ENCODE measurements at places on chromosomes 4 and X.

DNA sequence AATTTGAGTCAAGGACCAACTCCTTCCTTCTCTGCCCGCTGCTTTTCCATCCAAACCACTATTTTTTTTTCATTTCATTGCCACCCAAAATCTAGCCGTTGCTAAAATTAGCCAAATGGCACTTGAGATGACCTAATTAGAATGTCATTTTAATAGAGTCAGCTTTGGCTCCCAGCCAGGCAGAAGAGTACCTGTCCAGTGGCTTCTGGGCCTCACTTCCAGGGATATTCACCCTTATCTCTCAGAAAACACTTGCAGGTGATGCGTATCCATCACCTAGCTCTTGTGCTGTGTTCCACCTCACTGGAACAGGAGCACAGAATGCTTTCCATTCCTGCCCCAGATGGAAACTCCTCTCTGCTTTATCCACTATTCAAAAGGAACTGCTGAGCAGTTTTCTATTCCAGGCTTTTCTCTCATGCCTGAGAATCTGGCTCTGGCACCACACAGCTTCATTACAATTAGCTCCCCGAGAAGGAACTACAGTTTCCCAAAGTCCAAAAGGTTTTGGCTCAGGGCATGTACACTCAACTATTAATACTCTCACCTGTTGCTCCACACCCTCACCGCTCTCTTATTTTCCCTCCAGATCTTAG, 18.5 kb downstream of the MAGEA9B start:
- DNase-seq = no peak

DNA sequence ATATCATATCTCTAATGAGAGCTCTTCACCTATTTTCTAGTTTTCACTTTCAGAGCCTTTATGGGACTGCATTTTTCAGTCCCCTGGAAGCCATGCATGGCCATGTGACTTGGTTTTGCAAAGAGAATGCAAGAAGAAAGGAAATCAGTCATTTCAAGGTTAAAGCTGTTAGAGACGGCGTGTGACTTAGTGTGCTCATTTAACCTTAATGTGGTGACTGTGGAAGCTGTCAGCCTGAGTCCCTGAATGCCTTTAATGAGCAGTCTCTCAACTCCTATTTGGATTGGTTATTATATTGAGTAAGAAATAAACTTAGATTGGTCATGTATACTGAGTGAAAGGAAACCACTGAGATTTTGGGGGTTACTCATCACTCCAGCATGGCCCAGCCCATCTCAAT, 212.7 kb downstream of the KCNIP4 start:
- no peak for DNase-seq

DNA sequence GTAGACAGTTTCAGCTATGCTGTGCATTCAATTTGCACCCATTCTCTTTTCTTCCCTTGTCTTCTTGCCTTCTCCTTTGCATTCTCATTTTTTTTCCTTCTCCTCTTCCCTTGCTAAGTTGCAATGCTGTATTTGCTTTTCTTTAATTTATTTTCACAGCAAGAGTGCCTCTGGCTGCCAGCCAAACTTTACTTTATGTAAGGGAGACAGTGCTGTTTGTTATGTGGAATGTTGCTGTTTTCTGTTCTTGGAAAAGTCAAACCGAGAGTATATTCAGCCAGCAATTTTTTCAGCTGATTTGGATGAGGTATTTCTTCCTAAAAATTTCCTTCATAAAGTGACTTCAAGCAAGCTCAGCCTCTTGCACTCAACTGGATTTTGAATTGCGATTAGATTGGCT, 1293.4 kb downstream of the ARAP2 start:
- DNase-seq = no peak

DNA sequence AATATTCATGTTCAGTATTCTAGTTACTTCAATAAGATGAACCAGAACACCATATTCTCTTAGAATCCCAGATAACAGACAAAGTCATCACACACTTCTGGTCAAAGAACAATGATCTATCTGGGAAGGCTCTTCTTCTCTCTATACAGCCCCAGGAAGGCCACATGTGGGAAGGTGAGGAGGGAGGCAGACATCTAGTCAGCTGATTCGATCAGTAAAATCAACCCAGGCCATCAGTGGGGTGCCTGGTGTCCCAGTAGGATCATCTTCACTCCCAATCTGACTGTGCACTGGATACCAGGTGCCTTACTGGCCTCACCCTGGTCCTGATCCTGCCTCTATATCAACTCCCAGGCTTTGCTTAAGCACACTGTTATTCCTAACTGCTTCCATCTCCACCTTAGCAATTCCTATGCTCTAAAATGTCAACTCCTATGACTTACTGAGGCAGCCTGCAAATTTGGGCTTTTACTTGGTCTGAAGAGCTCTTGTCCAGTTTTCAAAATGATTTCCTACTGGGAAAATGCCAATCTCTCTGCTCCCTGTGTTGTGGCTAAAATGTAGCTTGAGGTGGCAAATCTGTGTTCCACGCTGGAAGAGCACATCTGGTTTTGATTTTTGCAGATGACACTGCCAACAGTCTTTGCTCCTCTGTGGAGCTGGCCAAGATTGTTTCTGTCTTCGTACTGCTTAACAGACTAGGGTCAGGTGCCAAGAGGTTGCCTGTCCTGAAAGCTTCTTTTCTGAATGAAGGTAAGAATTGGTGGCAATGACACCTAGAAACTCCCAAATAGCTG, 128.7 kb downstream of the MGST2 start:
- DNase-seq = peak; percentile 82

DNA sequence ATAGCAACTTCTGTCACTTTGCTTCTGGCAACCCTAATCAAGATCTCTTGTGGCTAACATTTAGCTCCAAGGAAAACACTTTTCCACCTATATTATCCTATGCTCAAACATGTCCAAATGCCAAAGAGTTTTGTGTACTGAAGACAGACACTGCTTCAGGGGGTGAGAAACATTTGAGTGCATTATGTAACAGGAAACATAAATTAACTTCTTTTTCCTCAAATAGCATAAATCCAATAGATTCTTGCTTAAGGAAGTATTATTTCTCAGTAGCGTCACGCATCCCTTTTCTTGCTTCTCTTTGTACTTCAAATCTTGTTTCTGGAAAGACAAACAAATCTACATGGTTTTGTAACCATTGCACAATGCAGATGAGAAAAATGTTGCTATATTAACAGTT, 839.1 kb downstream of the GLUD2 start:
- DNase-seq = no peak

DNA sequence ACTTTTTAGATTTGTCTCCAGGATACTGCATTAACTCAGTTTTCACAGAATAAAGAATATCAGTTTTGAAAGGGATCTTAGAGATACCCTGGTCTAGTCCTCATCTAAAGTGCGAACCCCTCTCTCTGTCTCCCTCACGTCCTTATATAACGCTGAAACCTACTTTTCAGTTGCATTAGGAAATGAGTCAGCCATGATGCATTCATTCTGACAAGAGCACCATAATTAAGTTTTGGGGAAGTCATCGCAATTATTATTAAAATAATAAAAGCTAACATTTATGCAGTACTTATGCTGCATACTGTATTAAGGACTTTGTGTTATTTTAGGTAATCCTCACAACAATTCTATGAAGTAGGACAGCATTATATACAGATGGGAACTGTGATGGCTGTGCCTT, 116.1 kb downstream of the REELD1 start:
- peak; percentile 57 for DNase-seq

DNA sequence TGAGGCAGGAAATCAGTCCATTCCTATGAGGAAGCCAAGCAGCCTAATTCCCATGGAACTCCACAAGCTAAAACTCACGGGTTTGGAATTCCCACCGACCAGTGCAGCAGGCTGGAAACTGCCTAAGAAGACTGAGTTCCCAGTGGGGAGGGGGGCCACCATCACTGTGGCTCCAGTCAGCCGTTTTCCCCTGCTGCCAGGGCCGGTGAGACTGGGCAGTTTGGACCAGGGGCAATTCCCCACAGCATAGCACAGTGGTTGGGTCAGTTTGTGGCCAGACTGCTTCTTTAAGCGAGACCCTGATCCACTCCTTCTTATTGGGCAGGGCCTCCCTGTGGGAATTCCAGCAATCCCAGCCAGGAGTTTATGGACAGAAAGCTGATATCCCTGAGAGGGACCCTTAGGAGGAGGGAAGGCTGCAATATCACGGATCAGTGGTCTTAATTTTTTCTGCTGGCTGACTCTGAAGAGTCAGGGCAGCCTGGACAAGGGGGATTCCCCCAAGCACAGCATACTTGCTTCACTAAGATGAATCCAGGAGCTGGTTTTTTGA, 20.7 kb downstream of the PAGE5 start:
- no peak for DNase-seq

DNA sequence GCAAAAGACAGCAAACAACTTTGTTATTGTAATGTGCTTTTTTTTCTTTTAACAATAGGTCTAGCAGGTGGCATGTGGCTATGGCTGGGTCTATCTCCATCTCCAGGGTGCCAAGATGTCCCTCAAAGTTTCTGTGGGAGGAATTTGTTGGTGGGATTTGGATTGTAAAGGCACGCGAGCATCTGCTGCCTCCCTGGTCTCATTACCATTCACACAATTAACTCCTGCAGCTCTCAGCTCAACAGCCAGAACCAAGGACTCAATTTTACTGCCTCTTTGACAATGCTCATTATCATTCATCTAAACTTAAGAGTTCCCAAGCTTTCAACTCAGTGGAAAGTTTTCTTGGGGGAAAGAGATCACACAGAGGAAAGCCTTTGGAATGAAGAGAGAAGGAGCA, 10.9 kb upstream of the PCDH18 start:
- no peak for DNase-seq

- no peak for DNase-seq
Observed at GRCh38 chr4:42618023-42618422, 38.9 kb downstream of the ATP8A1 start.

DNA sequence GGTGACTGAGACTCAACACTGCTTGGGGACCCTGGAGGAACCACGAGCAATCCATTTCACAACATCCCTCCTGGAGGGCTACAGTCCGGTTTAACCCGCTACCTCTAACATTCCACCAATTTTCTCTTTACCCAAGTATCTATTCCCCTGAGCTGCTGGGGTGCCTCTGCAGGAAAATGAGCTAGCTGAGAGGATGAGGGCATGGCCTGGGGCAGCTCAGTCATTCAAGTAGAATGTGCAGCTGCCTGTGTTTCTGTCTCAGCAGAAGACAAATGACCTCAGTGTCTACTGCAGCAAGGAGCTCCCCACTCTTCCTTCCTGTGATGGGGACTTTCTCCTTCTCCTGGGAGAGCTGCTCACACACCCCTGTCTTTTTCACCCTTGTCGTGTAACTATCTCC, 120.8 kb downstream of the ZNF518B start:
- no peak for DNase-seq

DNA sequence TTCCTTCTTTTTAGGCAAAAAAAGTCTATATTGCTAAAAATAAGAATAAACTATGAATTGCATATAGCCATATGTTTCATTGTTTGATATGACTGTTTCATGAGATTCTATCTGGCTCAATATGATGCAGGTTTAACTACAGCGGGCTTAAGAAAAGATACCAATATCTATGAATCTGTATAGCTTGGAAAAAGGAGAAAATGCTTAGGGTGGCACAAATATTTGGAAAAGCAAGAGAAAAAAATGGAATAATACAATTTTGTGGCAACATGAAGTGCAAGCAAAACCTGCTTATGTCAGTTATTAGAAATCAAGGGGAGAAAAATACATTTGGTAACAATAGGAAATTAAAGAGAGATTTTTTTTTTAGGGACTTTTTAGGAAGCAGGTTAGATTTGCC, 48.3 kb upstream of the NFKB1 start:
- DNase-seq = no peak

DNA sequence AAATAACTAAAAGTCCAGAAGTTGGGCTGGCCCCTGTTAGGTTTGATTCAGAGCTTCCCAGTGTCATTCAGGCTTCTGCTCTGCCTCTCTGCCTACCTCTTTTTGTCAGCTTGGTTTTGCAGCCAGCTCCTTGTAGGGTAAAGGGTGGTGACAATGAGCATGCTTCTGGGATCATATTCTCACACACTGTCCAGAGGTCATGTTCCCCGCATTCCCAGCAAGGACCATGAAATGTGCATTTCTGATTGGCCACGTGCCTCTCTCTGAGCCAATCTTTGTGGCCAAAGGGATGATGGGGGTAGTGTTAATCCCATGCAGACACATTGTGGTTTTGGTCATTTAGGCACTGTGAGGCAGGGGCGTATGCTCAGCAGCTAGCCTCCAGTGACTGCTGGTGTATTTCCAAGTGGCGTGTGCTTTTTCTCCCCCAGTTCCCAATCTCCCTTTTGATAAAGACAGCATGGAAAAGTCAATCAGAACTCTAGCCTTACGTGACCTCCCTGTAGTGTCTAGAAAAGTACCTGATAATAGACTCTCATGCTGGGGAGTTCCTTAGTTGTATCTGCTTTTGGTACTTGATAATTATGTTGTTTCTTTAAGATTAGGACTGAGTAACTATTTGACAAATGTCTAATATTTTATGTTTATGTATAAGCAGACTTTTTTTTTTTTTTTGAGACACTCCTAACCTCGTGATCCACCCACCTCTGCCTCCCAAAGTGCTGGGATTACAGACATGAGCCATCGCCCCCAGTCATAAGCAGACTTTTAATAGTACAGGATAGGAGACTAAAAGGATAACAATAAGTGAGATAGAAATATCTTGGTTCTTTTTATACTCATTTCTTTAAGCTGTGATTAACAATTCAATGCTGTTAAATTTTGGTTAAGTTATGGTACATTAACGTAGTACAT, 57.8 kb downstream of the KIAA0232 start:
- DNase-seq = peak; percentile 73

DNA sequence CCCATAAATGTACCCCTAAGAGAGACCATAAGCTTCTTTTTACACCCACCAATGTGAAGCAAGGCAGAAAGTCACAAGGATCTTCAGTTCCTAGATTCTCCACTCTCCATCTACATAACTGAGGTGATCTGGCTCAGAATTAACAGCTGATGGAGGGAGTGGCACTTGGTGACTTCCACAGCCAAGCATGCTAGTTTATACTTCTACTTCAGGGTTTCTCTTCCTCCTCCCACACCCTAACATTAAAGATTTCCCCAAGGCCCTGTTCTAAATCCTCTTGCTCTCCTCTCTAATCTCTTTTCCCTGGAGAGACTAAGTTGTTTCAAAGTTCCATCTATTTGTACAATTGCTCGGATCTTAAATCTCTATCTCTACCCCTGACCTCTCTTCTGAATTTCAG, 81.1 kb downstream of the MBNL3 start:
- no peak for DNase-seq

- peak; percentile 14 for DNase-seq
Observed at GRCh38 chr4:24889991-24890390, 22.9 kb downstream of the CCDC149 start.

GRCh38 chr4:118114720-118115119, 80.4 kb downstream of the NDST3 start:
- peak; percentile 26 for DNase-seq

GRCh38 chr4:8392591-8393190, 47.8 kb downstream of the ACOX3 start:
- DNase-seq = peak; percentile 17

GRCh38 chr4:85228264-85228663, 246.7 kb upstream of the ARHGAP24 start:
- no peak for DNase-seq

DNA sequence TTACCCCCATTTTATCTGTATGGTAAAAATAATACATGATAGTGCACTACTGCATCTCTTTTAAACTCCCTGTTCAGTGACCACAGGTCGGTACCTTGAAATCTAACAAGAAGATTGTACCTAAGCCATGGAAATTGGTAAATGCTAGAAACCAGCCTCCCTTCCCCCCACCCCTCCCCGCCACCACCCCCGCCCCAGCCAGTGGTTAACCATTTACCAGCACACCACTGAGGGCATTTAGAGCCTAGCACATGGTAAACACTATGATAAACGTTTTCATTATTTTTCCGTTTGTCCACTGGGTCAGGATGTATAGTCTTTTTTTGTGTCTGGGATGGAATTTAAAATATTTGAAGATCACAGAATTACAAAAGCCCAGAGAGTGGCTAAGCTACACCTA, 703 bp upstream of the FTSJ1 start:
- no peak for DNase-seq

- no peak for DNase-seq
Observed at GRCh38 chr4:77566148-77566547, 39.5 kb upstream of the CXCL13 start.

Measured in fibroblast of mammary gland (primary cell).